ENCODE measurements at places on chromosomes 12 and 14. TPM values are rescaled to one million over a fixed set of nuclear protein-coding genes. Genes with fewer than 3 reads are reported as not detected.

TOGARAM1 gene
- 22.1 TPM for total RNA-seq

GRCh38 chr12:51744957-51745356, 103.6 kb downstream of the FIGNL2 start:
- no peaks in the 10 kb centered on the region for H3K27me3 ChIP-seq
- no peaks in the 10 kb centered on the region for H3K36me3 ChIP-seq
- H3K4me3 ChIP-seq: no peak overlapping the region
- no peak overlapping the region for H3K27ac ChIP-seq
- no peaks in the 10 kb centered on the region for H3K4me1 ChIP-seq

GRCh38 chr12:28683366-28683765, 465.7 kb upstream of the FAR2 start:
- no peaks in the 10 kb centered on the region for H3K4me1 ChIP-seq
- H3K27ac ChIP-seq: no peak overlapping the region
- H3K36me3 ChIP-seq: no peaks in the 10 kb centered on the region
- no peaks in the 10 kb centered on the region for H3K27me3 ChIP-seq

- H3K27ac ChIP-seq: no peak overlapping the region
- peaks cover 4% of the 10 kb centered on the region for H3K4me1 ChIP-seq
- H3K27me3 ChIP-seq: no peaks in the 10 kb centered on the region
- H3K36me3 ChIP-seq: no peaks in the 10 kb centered on the region
These were observed 127.1 kb downstream of the FIGNL2 start for GRCh38 chr12:51721282-51721940.

SLC5A8 gene
- not detected for total RNA-seq

GRCh38 chr12:50057896-50058670, 687 bp downstream of the ASIC1 start:
- H3K27ac ChIP-seq: no peak overlapping the region
- H3K36me3 ChIP-seq: no peaks in the 10 kb centered on the region
- no peak for DNase-seq
- H3K4me1 ChIP-seq: peaks cover 5% of the 10 kb centered on the region
- peaks cover 12% of the 10 kb centered on the region for H3K27me3 ChIP-seq

GPR137C gene
- total RNA-seq: 0.51 TPM

DNA sequence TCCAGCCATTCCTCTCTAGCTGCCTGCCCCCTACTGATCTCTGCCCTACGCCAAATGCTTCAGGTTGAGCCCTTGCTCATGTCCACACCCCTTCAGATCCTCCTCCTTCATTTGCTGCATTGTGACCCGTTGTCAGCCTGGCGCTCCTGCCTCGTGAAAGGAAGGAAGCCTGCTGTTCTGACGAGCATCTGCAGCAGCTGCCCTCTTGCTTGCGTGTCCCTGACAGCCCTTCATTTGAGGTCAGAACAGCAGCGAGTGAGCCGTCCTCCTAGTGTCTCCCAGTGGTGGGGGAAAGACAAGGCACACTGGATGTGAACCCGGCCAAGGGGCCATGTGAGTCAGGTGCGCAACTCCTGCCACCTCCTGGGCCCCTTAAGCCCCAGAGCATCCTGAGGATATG, 3.0 kb upstream of the PIANP start:
- H3K36me3 ChIP-seq: no peaks in the 10 kb centered on the region
- DNase-seq: no peak
- H3K4me1 ChIP-seq: peaks cover 4% of the 10 kb centered on the region
- H3K27me3 ChIP-seq: peaks cover 38% of the 10 kb centered on the region
- no peak overlapping the region for H3K4me3 ChIP-seq

DNA sequence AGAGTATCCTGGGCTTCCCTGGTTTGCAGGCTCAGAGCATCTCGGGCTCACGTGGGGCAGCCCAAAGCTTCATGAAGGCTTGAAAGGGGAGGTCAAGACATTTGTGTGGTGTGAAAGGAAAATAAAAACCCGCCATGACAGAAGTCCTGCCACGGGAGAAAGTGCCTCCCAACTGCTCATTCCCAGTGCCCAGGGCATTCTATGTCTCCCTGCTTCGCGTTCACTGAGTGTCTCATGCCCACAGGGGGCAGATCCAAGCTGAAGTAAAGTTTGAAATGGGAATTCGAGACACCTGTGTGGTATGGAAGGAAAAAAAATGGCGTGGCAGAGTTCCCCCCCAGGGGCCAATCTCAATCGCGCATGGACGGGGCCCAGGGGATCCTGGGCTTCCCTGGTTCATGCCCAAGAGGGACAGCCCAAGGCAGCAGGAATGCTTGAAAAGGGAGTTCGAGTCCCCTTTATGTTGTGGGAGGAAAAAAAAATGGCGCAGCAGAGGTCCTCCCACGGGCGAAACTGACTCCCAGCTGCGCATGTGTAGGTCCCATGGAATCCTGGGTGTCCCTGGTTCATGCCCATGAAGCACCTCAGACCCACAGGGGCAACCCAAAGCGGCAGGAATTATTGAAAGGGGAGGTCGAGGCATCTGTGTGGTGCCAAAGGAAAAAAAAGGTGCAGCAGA, 576.7 kb downstream of the ALG10 start:
- no peak for DNase-seq
- H3K4me3 ChIP-seq: no peak overlapping the region
- H3K36me3 ChIP-seq: no peaks in the 10 kb centered on the region
- H3K4me1 ChIP-seq: no peaks in the 10 kb centered on the region
- no peaks in the 10 kb centered on the region for H3K27me3 ChIP-seq
- H3K27ac ChIP-seq: no peak overlapping the region

DNA sequence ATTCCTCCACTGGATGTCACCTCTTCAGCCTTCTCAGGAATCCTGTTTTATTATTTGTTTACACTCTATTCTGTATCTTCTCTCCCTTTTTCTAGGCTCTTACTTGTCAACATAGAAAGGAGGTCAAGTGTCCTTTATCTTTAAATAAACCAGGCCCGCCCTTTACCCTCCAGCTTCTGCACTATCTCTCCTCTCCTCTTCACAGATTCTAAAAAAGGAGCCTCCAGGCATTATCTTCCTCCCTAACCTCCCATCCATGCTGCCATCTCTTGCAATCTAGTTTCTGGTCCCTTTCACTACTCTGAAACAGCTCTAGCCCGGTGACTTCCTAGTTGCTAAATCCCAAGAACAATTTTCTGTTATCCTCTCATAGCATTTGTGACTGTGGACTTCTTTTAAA, 24.1 kb upstream of the ARID2 start:
- no peak overlapping the region for H3K27ac ChIP-seq
- no peaks in the 10 kb centered on the region for H3K27me3 ChIP-seq
- no peak overlapping the region for H3K4me3 ChIP-seq

DNA sequence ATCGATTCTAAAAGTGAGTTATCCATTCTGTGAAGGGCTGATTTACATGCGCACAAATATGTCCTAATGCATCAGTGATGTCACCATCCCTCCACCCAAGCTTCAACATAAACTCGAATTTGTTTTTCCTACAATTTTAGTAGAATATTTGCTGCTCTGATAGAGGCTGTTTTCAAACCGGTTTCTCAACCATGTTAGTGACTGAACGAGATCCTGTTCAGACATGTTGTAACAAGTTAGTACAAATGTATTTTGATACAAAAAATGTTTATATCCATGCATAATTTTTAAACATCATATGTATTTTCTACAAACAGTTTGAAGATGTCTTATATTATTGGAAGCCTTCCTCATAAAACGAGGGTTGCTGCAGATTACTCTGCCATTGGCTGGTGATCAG, 12.7 kb upstream of the PRB2 start:
- H3K4me3 ChIP-seq: no peak overlapping the region
- H3K27ac ChIP-seq: no peak overlapping the region
- H3K27me3 ChIP-seq: no peaks in the 10 kb centered on the region
